ENCODE measurements at places on chromosomes 5 and 9.

- no peak for DNase-seq
Measured at GRCh38 chr5:141590127-141590526, 28.7 kb downstream of the DIAPH1 start.

- DNase-seq = no peak
Measured at GRCh38 chr5:98909363-98909762, 19.4 kb downstream of the CHD1 start.

DNA sequence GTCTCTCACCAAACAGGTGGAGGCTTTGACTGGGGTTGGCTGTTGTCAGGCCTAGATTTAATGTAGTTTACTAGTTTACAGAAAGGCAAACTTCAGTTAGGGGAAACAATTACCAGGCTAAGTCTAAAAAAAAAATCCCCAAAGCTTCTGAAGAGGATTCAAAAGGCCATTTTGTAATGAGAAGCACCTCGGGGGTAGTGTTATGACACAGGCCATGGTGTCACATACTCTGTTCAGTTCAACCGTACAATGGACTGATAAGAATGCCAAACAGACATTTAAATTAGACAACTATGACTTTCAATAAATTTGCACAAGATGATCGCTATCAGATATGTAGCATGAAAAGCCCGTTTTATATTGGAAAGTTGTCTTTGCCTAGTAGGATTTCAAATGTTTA lies 120.1 kb upstream of the PCA3 start:
- no peak for DNase-seq

DNA sequence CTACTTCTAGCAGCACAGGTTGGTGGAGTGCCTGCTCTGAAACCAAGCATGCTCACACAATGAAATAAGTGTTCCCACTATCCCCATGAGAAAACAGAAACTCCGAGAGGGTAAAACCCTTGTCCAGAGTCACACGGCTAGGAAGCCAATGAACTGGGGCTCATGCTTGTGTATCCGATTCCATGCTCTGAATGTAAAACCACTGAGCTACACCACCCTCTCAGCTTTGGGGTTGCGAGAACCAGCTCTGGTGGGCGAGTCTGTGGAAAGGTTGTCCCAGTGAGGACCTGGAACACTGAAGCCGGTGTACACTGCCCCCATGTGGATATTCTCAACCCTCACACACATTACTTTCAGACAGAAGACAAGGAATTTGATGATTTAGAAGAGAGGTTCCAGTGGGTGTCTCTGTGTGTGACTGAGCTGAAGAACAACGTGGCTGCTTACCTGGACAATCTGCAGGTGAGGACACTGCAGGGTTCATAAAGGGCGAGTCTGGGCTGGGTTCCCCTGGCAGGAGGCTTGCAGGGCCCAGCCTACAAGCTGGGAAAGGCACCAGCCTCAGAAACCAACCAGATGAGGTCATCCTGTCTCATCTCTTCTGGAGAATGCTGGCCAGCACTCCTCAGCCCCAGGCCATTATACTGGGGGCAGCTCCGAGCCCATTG lies 37.4 kb downstream of the ARHGEF37 start:
- no peak for DNase-seq

DNA sequence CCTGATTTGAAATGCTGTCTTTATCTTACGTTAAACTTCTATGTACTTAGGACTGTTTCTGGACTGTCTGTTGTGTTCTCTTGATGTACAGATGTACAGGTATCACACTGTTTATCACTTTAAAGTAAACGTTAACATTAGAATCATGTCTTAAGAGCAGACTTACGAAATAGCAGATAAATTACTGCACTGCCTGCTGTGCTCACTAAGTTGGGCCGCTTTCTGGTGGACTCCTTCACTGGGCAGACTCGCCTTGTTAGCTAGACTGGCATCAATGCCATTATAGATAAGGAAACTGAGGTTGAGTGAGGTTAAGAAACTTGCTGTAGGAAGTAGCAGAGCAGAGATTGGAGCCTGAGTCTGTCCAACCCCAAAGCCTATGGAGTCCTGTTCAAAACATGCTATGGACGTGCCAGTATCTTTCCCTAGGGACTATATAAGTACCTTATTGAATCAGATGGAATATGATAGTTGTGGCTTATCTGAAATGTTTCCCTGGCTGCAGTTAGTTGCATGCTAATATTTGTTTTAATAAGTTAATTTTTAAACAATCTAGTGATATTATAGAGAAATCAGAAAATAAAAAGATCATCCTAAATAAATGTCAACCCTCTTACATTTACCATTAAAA lies 16.9 kb downstream of the ZNF618 start:
- DNase-seq = no peak

GRCh38 chr9:80789831-80790230 lies 899.5 kb downstream of the TLE1 start:
- no peak for DNase-seq

- DNase-seq = no peak
Measured at GRCh38 chr9:38699337-38699736, 20.6 kb downstream of the FAM240B start.

GRCh38 chr5:170596482-170597044 lies 92.7 kb downstream of the KCNIP1 start:
- no peak for DNase-seq

DNA sequence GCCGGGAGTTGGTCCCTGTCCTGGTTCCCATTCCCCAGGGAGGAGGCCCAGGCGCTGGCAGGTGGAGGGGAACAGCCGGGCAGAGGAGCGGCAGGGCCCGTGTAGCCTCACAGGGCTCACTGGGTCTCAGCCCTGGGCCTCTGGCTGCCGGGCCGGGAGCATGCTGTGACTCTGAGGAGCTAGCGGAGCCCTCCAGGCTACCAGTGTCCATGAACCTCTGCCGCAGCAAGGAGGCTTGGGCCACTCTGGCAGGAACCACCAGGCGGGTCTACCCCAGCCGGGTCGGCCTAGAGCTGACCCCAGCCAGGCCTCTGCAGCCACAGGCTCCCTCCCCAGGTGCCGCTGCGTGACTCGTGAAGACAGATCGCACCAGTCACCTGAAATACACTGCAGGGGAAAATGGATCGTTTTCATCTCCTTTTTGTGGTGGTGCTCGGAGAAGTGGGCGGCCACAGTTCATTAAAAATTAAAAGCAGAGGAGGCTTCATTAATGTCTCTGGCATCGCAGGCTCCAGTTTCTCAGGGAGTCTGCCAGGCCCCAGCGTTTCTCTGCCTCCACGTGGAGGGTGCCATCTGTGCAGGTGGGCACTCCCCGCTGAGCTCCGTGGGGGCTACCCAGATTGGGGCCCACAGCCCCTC lies 43.8 kb downstream of the KCNT1 start:
- no peak for DNase-seq

- DNase-seq = no peak
Measured at GRCh38 chr9:112203536-112203935, 28.4 kb upstream of the SUSD1 start.

GRCh38 chr5:137752905-137753690 lies 1.1 kb downstream of the HNRNPA0 start:
- DNase-seq = peak; percentile 7

- DNase-seq = no peak
Measured at GRCh38 chr9:136975644-136976043, 1.7 kb upstream of the PTGDS start.

DNA sequence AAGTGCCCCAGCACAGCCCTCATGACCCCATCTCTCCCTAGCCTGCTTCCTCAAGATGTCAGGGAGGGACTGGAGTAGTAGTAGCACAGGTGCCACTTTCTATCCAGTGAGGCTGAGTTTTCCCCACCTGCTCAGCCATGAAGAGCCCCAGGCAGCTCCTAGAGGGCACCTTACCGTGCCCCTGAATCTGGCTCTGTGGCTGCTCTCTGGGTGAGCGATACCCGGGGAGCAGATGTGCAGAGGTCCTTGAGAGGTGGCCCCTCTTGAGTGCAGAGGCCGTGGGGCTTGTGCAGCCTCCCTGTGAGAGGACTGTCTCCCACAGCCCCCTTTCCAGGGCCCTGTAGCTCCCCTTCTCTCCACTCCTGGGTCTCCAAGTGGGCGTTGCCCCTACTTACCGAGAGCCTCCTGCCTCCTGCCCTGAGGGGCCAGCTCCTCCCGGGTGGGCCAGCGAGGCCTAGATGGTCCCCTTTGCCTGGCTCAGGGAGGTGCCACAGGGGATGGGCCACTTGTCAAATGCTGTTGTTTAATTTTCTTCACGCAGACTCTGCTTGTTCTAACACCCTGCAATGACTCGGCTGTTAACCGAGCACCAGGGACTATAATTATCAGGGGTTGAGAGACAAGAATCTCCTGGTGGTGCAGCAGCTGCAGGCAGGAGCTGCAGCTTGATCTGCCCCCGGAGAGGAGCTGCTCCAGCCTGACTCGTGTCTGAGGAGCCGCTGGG lies 29.6 kb upstream of the PITX1 start:
- no peak for DNase-seq

GRCh38 chr5:124892185-124892848 lies 145.9 kb upstream of the ZNF608 start:
- DNase-seq = no peak

DNA sequence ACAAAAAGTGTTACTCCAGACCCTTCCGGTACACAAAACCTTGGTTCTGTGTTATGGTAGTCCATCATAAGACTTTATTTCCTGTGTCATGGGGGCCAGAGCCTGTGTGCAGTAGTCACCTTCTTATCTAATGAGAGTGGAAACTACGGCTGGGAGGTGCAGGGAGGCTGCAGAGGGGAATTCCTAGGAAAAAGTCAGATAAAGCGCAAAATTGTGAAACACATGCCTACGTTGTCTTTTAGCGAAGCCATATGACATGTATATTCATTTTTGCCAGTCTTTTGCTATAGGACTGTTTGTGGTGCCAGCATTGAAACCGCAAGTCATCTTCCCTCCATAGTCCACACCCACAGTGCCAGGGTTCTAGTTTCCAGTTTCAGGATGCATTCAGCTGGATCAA lies 80.7 kb downstream of the PPARGC1B start:
- DNase-seq = no peak

DNA sequence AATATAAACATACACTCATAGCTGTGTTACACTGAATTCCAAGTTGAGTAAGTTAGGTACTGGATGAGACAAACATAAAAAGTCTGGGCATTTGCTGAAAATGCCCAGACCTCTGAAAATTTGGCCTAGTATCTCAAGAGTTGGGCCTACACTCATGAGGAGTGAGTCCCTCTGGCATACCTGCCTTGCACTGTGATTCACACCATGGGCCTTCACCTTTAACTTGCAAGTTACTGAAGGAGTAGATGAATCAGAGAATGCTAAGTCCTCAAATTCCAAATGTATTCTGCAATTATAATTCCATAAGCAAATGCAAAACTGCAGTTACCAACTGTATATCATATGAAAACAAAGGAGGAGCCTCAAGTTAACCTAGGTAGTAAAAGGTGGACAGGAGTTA lies 32.3 kb upstream of the C9orf40 start:
- DNase-seq = no peak

DNA sequence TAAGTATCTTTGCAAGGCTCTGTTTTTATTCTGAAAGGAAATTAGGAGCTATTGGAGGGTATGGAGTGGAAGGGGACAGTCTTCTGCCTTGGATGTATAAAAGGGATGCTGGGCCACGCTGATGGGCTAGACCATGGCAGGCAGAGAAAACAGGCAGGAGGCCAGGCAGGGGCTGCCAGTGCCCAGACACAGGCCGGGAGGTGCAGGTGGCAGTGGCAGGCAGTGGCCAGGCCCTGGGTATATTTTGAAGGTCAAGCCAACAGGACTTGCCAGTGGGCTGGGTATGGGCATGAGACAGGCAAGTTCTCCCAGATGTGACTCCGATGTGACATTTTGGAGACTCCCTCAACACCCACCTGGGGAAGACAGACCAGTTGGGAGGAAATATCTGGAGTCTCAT lies 131.9 kb downstream of the KCNIP1 start:
- no peak for DNase-seq

DNA sequence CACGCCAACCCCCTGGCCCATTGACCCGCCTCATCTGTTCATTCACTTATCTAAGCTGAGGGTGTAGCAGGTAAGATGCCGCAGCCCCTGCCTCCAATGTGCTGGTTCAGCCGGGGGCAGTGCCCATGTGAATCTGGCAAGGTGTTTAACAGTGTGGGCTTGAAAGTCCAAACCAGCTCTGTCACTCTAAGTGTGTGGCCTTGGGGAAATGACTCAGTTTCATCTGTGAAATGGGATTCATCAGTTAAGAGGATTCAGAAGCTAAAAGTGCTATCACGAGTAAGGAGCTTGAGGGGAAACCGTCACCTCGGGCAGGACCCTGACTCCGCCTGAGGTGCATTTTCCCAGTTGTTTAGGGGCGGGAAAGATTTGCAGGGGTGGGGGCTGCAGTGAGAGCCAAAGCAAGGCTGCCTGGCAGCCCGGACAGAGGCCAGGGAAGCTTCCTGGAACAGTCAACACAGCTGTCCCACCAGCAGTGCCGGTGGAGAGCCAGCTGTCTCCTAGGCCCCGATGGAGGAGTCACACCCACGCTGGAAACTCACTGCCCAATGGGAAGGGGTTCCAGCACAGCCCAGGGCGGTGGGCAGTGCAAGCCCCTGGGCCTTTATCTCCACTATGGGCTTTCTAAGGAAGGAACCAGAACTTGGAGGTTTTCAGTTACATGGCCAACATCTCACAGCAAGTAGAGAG lies 9.7 kb upstream of the URM1 start:
- DNase-seq = no peak

DNA sequence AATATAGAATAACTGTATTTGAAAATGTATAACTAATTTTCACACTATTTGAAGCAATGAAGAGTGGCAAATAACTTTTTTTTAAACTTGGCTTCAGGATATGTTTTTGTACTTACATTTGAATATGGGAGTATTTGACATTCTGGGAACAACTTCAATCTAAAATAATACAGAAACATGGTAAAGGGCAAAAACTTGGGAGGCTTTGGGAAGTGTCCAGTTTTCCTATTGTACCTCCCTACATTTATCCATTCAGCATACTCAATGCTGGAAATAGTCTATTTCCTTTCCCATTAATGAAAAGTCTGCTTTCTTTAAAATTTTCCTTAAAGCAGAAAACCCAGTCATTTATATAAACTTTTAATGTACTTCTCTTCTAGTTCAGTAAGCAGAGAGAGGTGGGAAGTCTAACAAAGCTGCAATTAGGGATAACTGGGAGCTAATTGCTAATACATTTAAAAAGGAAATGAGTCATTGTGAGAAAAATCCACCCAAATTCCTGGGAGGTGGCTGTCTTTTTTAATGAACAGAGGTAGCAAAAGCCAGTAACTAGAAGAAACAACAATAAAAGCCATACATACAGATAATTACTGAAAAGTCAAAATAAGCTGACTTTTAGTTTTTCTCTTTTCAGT lies 128.8 kb downstream of the FBN2 start:
- DNase-seq = no peak

- no peak for DNase-seq
Measured at GRCh38 chr9:99980598-99980997, 74.1 kb downstream of the STX17 start.

DNA sequence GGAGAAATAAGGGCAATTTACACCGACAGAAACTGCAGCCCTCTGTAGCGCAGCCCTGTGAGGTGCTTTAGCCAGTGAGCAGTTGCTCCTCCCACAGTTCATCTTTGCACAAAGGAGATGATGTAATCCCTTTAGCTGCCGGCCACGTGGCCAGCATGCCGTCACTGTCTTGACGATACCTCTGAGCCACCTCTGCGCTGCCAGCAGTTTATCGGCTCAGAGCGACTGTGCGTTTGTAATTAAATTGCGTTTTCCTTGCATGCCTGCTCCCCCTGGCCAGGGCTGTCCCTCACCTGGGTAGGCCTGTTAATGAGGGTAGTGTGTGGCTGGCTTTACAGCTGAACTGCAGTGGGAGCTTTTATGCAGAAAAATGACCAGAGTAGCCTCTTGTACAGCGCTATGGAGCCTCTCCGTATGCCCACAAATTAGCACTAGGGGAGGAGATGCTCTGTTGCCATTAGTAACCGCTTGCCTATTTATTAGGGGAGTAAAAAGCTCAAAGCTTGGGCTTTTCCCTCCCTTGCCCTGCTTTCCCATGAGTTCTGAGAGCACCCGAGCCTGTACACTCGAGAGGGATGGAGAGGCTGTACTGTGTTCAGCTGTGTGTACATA lies 107.0 kb downstream of the TRIO start:
- DNase-seq = no peak

GRCh38 chr9:91727316-91727861 lies 222.6 kb downstream of the ROR2 start:
- DNase-seq = no peak

All from stimulated activated CD8-positive, alpha-beta memory T cell treated with anti-CD3 and anti-CD28 coated beads, Interleukin-15, amount 100 ng/mL, for 24 hours (primary cell).